ENCODE measurements at places on chromosomes 12 and 14. TPM values are rescaled to one million over a fixed set of nuclear protein-coding genes. Genes with fewer than 3 reads are reported as not detected.

The ARMH4 gene
- total RNA-seq = 7.1 TPM

The IAPP gene
- not detected for total RNA-seq

The DHRS2 gene
- not detected for total RNA-seq

The LIN52 gene
- 4.6 TPM for total RNA-seq

The FOXG1 gene
- 0.05 TPM for total RNA-seq

The RABGGTA gene
- total RNA-seq = 17.5 TPM

The STON2 gene
- 0.25 TPM for total RNA-seq

The VDR gene
- 10.4 TPM for total RNA-seq

The GLS2 gene
- not detected for total RNA-seq

The GLT1D1 gene
- not detected for total RNA-seq

The SERPINA9 gene
- not detected for total RNA-seq

The GPR33 gene
- not detected for total RNA-seq

The ZFHX2 gene
- not detected for total RNA-seq

The PSEN1 gene
- 31.4 TPM for total RNA-seq
